Prostate gland (tissue), 2 donors: ENCODE measurements at places on chromosomes 7 and 10.

GRCh38 chr7:95330961-95331337 lies 6.6 kb upstream of the PON1 start:
- DNase-seq, result no peak

- no peak for DNase-seq
These were observed 71.7 kb downstream of the MAP3K8 start for GRCh38 chr10:30505543-30506298.

- no peak for DNase-seq
These were observed 28.5 kb downstream of the CHCHD3 start for GRCh38 chr7:133053321-133053891.

DNA sequence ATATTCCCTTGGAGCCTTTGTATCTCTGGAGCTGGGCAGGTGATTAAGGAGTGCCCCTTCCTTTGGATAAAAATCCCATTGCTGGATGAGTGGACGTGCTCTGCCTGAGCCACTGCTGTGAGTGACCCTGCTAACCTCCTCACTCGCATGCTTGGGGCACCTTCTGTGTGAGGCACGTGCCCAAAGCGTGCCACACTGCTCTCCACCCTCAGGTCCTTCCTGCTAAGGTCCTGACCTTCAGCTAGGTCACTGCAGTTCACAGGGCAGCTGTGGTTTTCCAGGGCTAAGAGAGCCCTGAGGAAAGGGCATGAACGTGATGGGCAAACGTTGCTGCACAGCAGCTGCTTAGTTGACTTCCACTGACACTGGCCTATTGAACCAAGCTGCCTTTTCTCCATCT lies 204.4 kb upstream of the COBL start:
- no peak for DNase-seq

DNA sequence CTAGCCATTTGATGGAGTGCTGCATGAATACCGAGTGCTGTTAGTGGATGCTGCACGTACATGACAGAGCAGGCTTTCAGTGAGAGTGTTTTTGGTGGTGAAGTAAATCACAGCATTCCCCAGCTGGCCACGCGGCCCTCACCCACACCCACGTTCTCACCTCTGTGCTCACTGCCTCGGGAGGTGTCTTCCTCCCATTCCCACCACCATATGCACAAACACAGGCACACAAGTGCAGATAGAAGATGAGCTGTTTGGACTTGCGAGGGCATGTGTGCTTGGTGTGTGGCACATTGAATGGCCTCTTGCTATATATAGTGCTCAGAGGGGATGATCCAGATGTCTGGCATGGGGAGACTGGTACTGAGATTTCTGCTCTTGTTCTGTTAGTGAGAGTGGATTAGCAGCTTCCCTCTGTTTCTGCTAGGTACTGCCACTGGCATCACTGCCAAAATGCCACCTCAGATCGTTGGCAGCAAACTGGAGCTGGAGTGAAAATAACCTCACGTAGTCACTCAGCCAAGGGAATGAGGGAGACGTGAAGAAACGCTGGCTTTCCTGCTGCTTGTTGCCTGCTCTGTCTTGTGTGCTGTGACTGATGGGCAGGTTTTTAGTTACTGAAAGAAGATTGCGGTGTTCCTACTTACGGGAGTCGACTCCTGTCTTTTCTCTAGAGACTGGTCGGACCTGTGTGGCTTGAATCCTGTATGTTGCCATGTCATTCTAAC lies 19.1 kb downstream of the DNAJB6 start:
- peak; percentile 83 for DNase-seq

DNA sequence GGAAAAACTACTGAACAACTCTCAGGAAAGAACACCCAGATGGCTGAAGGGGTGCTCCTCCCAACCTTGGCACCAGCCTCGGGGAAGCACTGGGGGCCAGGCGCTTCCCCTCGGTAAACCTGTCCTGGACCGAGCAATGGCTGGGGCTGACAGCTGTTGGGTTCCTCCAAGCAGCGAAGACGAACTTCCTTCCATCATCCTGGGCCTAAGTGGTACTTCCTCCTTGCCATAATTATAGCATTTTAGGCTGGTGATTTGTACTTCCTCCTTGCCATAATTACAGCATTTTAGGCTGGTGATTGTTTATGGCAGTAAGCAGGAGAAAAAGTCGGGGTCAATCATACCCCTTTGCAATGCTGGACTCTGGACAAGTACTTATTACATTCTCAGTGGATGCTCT lies 69.3 kb downstream of the MYOF start:
- no peak for DNase-seq

DNA sequence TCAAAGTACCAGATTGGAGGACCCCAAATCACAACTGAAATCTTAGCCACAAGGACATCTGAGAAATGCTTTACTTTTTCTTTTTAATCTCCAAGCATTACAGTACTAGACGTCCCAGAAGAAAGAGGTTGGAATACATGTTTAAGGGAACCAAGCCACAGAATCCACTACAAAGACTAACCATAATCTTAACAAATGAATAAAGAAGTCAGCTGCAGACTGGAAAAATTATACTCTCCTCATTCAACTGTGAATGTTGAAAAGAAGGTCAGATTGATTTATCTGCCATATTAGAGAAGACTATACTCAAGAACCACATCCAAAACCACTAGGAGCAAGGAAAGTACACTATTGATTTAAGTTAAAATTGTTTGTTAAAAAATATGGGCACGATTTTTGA lies 102.1 kb upstream of the ABCB5 start:
- no peak for DNase-seq
